ENCODE measurements at places on chromosomes 1 and 21.

DNA sequence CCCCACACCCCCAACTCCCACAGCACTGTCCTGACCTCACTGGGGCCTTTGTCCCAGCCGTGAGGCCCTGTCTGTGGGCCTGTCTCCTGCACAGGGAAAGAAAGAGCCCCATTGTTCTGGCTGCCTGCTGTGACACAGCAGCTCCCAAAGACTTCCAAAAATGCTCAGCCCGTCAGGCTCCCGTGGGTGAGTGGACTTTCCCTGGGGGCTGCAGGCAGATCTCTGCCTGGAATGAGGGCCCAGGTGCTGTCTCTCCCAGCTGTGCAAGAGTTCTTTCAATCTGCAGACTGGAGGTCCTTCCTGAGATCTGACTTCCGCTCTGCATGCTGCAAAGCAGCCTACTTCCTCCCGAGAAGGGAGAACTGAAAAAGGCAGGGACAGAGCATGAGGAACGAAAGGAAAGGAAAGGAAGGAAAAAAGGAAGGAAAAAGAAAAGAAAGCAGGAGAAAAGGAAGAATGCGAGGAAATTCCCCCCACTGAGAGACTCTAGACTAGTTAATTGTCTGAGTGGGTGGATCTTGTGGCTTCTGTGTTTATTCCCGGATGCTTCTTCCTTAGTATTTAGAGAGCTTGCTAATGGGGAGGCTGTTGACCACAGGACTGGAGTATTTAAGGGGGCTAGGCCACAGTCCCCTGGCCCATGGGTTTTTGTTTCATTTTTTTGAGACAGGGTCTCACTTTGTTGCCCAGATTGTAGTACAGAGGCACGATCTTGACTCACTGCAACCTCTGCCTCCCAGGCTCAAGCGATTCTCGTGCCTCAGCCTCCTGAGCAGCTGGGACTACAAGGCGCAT, 15.0 kb downstream of the NES start:
- DNase-seq = no peak

DNA sequence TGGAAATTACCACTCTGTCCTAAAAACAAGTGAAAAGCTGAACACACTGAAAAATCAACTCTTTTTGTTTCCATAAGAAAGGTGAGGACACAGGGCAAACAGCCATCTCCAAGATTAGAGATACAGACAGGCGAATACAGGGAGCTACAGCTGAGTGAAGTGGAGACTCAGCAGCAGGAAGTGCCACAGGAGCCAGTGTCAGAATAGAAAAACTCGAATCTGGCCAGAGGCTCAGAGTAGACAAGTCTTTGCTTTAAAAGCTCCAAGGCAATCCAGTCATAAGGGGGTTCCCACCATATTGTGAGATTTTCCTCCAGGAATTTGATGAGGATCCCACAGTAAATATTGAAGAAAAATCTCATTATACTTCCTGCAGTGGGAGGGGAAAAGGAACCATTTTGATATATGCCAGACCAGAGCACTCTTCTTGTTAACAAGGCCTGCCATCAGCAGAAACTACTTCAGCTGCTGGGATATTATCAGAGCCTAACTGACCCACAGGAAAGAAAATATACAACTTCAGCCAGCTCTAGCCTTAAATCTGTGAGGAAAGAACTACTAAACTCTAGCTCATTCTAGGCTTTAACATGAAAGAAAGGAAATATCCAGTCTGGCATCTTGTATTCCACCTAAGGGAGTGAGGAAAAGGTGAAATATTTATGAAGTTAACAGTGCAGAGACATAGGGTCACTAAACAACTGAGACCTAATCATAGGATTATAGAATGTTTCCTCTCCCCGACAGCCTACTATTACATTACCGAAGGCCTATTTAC, 256.2 kb upstream of the OLFM3 start:
- no peak for DNase-seq

DNA sequence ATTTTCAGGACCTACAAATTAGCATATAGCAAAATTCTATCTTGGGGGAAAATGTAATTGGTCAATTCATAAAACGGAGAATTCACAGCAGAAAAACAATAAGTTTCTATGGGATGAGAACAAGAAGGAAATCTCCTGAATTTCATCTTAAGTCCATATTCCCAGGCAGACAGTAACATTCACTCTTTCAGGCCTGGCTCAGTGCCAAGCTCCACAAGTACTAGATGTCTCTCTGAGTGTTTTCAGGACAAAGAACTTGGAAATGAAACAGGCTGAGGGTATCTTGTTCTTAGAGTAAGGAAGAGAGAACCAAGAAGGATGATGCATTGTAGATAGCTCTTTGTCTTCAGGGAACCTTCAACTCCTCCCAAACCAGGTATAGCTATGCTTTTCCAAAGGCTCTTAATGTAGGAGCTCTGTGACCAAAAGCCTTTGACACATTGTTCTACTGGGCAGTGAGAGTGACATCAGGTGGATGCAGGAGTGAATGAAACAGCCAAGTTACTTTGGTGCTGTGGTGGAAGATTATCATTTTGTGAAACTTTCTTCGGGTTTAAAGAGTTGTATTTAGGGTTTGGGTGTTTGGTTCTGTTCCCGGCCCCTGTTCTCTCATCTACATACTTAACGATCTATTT, 298.3 kb downstream of the GPATCH2 start:
- no peak for DNase-seq

GRCh38 chr1:153238527-153238926, 21.0 kb upstream of the LORICRIN start:
- no peak for DNase-seq

GRCh38 chr1:186730951-186731729, 50.9 kb upstream of the PTGS2 start:
- no peak for DNase-seq

- DNase-seq = peak; percentile 71
Measured at GRCh38 chr1:158203693-158204457, 23.2 kb downstream of the CD1D start.

GRCh38 chr1:94209425-94209824, 28.0 kb downstream of the ARHGAP29 start:
- no peak for DNase-seq

GRCh38 chr1:86114816-86115400, 41.7 kb downstream of the COL24A1 start:
- DNase-seq = no peak

All from hematopoietic multipotent progenitor cell treated with erythropoietin and hydrocortisone succinate and interleukin-3 and kit ligand, for 15 days (in vitro differentiated cells).